ENCODE measurements at places on chromosomes 12 and 14.

- DNase-seq: no peak
Observed at GRCh38 chr12:94767956-94768355, 117.6 kb upstream of the TMCC3 start.

DNA sequence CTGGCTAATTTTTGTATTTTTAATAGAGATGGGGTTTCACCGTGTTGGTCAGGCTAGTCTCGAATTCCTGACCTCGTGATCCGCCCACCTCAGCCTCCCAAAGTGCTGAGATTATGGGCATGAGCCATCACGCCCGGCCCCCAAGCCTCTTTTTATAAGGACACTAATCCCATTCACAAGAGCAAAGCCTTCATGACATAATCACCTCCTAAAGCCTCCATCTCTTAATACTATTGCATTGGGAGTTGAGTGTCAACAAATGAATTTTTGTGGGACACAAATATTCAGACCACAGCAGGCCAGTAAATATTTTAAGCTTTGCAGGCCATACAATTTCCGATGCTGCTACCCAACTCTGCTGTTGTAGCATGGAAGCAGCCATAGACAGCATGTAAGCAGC lies 10.9 kb downstream of the RNF212B start:
- no peak for DNase-seq

DNA sequence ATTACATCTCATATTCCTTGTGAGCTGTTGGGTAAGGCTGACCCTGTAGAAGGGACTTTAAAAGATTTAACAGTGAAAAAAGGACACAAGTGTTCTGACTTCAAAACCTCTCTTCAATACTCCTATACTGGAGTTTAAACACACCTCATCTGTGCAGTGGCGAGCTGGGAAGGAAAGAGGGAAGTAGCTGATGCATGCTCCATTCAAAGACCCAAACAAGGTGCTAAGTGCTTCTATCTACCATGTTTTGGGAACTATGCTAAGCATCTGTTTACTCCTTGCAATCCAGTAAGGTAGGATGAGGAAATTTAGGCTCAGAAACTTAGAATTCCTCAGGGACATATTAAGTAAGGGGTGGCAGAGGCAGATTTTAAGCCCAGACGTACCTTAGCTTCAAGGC lies 16.4 kb upstream of the DNM1L start:
- DNase-seq: no peak

- peak; percentile 88 for DNase-seq
Observed at GRCh38 chr14:37591941-37592481, 3.0 kb downstream of the FOXA1 start.

DNA sequence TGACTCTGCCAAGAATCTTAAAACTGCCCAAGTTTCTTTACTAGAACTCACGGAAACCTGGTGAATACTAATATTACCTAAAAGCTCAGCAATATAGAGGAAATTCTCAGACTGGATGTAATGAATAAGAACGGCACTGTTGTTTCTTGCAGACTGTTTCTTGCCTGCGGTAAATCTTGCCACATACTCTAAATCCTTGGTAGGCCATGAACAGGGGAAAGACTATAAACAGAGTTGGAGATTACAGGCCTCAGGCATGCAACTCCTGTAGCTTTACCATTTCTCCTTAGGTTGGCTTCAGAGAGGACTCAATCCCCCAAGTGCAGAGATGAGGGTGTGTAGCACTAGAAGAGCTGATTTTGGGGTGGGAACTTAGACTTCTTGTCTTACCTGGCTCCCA lies 1.1 kb downstream of the ALDH6A1 start:
- no peak for DNase-seq

GRCh38 chr14:55733599-55733998 lies 153.6 kb downstream of the KTN1 start:
- DNase-seq: no peak

- DNase-seq: no peak
Observed at GRCh38 chr12:14129611-14130195, 148.3 kb upstream of the GRIN2B start.

GRCh38 chr14:23123419-23123818 lies 4.4 kb upstream of the CEBPE start:
- DNase-seq: no peak

DNA sequence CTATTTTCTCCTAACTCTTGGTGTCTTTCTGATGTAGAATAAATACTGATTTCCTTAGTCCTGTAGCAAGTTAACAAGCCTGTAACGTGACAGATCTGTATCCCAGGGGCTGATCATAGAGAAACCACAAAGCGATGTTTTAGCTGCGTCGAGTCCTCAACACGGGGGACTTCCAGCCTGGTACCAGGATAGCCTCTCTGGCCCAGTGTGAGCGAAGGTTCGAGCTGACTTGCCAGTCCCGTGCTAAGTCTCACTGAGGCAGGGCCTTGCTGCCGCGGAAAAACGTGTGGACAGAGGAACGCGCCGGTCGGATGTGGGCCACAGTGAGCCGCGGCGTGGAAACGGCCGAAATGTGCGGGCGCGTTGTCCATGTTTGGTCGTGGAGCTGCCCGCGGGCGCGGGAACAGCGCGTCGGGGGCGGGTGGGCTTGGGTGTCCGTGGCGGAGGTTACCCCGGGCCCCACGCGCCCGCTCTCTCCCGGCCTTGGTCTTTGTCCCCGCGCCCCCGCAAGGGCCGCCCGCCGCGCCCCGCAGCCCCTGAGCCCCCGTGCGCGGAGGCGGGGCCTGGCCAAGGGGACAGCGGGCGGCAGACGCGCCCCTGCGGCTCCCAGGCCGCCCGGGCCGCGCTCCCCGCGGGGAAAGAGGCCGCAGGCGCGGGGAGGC lies 531 bp upstream of the EML1 start:
- DNase-seq: no peak

- DNase-seq: peak; percentile 21
Observed at GRCh38 chr14:22900081-22900799, 17.2 kb downstream of the REM2 start.

DNA sequence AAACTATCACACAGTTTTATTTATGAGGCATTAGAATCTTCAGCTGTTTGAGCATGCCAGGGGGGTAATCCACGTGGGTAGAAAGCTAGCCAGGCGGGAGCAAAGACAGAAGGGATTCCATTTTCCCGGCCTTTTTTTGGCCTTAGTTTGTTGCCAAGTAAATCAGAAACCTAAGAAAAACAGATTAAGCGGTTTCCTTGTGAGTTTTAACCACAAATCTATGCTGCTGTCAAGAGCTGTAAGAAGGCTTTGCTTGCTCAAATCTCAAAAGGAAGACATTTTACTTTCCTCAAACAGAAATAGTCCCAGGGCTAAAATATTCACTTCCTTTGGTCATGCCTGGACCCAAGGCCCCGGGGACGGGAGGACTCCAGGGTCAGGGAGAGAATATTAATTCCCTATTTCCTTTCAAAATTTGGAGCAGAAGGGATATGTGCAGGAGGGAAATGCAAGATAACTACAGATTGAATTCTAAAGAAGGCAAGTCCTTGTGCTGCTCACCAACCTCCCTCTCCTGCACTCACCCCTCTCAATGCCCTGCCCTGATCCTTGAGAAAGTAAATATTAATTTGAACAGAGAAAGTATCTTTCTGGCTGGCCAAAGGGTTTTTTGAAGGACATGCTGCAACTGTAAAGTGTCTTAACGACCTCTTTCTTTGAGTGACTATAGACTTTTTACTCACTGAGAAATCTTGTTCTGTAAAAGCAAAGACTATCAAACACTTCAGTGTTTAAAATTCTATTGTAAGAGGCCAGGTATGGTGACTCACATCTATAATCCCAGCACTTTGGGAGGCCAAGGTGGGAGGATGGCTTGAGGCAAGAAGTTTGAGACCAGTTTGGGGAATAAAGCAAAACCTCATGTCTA lies 75.7 kb downstream of the HSD17B6 start:
- no peak for DNase-seq

DNA sequence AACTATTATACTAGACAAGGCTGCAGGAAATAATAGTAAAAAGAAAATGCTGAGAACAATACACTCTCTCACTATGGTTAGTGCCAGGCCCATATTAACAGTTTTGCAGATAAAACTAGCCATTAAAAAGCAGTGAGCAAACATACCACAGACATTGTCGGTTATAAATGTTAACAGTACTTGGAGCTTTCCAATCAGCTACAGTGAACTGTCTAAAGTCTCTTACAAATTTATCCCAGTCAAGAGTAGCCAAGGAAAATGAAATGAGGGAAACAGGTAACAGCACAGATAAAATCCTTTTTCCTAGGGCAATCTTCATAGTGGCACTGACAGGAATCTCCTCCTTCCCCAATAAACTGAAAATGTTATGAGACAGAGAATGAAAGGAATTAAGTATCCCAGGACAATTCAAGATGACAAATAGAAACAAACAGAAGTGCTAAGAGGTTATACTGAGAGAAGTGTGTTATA lies 30.8 kb downstream of the PAWR start:
- no peak for DNase-seq

- DNase-seq: no peak
Observed at GRCh38 chr14:77092676-77093075, 5.4 kb upstream of the CIPC start.

DNA sequence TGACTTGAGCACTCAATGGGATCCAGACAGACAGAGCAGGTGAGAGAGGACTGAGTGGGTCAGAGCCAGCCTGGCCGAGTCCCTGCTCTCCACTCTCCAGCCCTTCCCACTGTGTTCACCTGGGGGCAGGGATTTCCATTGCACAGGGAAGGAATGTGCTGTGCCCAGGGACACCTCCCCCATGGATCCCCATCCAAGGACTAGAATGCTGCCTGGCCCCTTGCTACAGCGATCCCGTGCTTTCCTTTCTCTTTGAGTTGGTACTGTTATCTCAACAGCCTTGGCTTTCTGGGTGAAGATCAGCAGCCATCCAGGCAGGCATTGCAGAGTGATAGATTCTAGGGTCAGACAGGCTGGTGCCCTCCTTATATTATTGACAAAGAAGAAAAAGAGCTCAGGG lies 60.3 kb upstream of the DLK1 start:
- DNase-seq: no peak

DNA sequence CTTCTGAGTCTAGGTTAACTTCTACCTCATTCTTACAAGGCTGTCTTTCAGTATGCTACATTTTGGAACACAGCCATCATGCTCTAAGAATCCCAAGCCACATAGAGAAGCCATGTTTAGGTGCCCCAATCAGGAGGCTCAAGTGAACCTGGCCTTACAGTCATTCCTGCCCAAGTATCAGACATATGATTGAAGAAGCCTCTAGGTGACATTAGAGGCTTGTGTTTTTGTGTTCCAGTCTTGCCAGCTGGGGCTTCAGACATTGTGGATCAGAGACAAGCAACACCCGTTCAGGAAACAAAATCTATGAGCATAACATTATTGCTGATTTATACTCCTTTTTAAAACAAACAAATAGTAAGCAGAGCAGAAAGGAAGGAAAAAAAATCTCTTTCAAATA lies 8.1 kb upstream of the SLC16A7 start:
- DNase-seq: no peak

GRCh38 chr14:84084056-84084630 lies 1445.8 kb upstream of the FLRT2 start:
- DNase-seq: no peak

- no peak for DNase-seq
Observed at GRCh38 chr12:19474147-19474546, 34.9 kb downstream of the AEBP2 start.

GRCh38 chr14:89455412-89455811 lies 38.4 kb upstream of the FOXN3 start:
- DNase-seq: no peak

- no peak for DNase-seq
Observed at GRCh38 chr14:65001723-65002122, 15.0 kb downstream of the FNTB start.

- DNase-seq: peak; percentile 66
Observed at GRCh38 chr14:31025367-31026076, at the start of gene AP4S1. Gene AP4S1 (plus strand): TSS chr14:31025649. CDS start chr14:31066197, 40,548 bp downstream.

DNA sequence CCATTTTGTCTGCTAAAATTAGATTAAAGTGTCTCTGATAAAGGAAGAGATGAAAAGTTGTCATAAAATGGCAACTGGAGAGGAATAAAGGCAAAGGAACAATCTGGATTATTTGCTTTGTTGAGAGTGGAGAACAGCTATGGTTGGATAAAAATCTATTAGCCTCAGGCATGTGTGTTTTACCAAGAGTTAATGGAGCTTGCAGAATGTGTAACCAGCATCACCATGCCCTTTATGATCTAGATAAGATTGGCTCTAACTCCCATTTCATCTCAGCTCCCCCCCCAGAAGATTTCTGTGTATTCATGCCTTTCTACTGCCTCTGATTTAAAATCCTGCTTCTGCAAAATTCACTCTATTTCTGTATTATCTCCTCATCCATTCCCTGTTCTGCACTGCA lies 93.8 kb downstream of the GALC start:
- no peak for DNase-seq

GRCh38 chr12:115815924-115816323 lies 461.6 kb downstream of the MED13L start:
- no peak for DNase-seq

DNA sequence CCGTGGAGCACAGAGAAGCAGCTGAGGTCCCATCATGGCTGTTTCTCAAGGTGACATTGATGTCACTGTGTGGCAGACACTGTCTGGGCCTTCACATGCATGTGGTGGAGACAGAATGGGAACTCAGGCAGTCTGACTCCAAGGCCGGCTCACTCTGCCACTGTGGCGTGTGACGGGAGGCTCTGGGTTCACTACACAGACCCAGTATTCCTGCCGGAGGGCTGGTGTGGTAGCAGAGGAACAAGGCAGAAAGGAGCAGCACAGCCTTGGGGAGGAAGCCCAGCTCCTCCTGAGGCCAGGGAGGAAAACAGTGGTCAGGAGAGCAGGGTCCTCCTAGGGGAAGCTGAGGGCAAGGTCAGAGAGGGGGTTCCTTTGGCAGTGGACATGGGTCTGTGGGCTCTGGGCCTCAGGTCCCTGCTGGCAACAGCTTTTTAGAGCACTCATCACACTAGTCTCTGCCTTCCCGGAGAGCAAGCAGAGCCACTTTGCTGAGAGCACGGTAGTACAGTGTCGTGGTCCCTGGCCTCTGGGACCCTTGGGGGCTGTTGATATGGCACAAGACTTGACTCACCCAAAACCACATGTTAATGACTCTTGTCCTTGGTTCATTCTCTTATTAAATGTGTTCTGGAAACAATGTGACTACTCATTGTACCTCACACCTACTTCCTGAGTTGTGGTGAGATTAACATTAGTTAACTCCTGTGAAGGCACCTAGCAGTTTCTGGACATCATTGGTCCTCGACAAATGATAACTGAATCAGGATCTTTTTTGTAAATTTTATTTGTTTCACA lies 21.3 kb downstream of the DCAF4 start:
- no peak for DNase-seq

- DNase-seq: no peak
Observed at GRCh38 chr12:115297445-115297844, 613.5 kb upstream of the TBX3 start.

DNA sequence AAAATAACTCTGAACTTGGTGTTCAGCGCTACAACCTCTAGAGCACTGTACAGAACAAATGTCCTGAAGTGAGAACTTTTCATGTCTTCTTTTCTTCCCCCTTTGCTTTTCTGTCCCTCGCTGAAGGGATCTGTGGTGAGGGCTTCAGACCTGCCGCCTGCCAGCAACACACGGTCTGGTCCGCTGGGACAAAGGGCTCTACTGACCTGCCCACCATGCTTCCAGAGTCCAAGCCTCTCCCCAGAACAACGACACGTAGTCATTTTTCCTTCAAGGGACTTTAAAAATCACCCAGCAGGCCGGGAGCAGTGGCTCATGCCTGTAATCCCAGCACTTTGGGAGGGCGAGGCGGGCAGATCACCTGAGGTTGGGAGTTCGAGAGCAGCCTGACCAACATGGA lies 140.4 kb downstream of the EFCAB11 start:
- DNase-seq: no peak

- DNase-seq: no peak
Observed at GRCh38 chr12:4269279-4269991, 4.1 kb upstream of the CCND2 start.

- DNase-seq: no peak
Observed at GRCh38 chr12:129028844-129029243, 175.6 kb downstream of the GLT1D1 start.

- no peak for DNase-seq
Observed at GRCh38 chr12:126117502-126117901, 1052.3 kb downstream of the AACS start.

Measured in NCI-H1092 treated with DMSO at 0.1 percent for 48 hours (cell line).